GM03348 (cell line): ENCODE measurements at places on chromosomes 16 and 17.
A peak's percentile ranks its signal among the peaks of the same experiment; 100 is the strongest.

GRCh38 chr17:69525920-69526841 is 111.7 kb downstream of the MAP2K6 start:
- peak; percentile 67 for DNase-seq

- DNase-seq, result no peak
Measured at GRCh38 chr17:78529871-78530670, 47.1 kb downstream of the DNAH17 start.

DNA sequence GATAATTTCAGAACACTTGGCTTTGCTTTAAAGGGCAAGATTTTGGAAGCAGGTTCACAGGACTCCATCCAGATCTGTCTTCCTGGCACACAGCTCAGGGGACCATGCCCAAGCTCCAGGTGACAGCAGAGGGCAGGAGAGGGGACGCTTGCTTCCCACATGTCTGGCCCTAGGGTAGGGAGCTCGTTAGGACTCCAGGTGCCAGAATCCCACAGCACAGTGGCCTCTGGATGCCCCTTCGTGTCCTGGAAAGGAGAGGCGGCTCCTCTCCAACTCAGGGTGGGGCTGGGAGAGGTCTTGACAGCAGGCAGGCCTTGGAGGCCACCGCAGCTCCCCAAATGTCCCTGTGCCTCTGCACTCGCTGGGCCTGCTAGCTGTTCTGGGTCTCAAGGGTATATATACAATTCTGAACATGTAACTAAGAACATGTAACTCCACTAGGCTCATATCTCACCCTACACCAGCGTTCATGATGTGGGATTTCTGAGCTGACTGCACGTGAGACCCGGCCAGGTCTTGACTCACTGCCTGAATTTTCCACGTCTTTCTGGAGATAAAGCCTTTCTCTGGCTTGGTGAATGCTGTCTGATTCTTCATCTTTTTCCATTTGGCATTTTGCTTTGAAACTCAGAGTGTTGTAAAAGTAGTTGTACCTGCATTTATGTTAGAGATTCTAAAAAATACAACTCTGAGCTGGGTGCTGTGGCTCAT is 52.8 kb downstream of the MARCHF10 start:
- DNase-seq, result no peak

- DNase-seq, result no peak
Measured at GRCh38 chr16:19994466-19995170, 79.1 kb downstream of the GPR139 start.

DNA sequence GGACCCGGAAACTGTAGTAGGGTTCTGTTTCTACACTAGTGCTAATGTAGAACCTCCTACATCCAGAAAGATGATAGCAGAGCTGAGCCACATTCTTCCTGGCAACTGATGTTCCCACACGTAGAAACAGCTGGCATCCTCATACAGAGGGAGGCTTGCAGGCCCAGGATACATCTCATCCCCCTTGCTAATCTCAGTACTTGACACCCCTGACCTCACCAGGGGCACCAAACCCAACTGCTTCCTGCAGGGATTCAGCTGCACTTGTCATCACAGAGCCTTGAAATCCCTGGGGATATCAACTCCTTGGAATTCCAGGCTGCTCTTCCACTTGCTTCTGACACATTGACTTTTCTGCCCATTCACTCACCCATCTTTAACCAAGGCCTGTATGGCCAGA is 75.2 kb upstream of the HSBP1 start:
- no peak for DNase-seq

- no peak for DNase-seq
Measured at GRCh38 chr16:22751104-22751667, 62.8 kb upstream of the HS3ST2 start.
